Common myeloid progenitor, CD34-positive (primary cell): ENCODE measurements at places on chromosomes 2 and 18.

DNA sequence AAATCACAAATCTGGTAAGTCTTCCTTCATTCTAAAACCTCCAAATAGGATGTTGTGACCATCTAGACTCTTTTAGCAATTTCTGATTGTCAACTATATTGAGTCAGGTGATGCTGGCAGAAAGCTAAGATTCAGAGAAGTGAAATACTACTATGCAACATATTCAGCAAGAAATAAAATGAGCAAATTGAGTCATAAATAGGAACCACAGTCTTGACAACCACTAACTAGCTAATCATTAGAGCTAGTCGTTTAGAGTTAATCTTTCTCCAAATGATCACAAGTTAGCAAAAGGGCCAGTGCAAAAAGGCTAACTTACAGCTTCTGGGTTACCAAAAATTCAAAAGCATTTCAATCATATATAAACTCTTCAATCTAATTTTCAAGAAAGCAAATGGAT lies 54.5 kb downstream of the ROCK1 start:
- no peak for DNase-seq

- no peak for DNase-seq
Observed at GRCh38 chr2:19675003-19675629, 226.7 kb downstream of the TTC32 start.

- no peak for DNase-seq
Observed at GRCh38 chr2:127105656-127106456, 1.1 kb downstream of the BIN1 start.

DNA sequence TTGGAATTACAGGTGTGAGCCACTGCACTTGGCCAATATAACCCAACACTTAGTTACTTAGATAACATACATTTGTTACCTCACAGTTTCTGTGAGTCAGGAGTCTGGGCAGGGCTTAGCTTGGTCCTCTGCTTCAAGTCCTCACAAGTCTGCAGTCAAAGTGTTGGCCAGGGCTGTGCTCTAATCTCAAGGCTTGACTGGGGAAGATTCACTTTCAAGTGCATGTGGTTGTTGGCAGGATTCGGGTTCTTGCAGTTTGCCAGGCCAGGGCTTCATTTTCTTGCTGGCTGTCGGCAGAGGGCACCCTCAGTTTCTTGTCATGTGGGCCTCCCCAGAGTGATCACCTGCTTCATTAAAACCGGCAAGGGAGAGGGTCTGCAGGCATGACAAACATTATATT lies 103.7 kb downstream of the SLC4A3 start:
- peak; percentile 1 for DNase-seq

DNA sequence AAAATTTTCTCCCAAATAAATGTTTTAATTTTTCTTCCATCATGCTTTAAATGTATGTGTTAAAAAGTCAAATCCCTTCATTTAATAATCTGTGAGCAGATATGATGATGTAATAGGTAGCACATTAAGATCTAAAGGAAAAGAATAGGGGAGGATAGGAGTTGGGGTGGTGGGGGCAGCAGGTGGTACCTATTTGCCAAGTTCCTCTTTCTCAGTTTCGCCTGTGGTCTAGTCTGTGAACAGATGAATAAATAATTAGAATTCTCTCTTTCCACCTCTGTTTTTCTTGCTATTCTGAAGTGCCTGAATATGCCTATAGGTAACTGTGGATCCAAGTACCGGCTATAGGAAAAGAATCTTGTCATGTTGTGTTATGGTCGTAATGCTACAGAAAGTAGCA lies 152.5 kb downstream of the NRXN1 start:
- DNase-seq, result no peak

- DNase-seq, result no peak
Observed at GRCh38 chr2:103991591-103991990, 862.3 kb upstream of the POU3F3 start.

- DNase-seq, result no peak
Observed at GRCh38 chr2:113218283-113219091, 44.7 kb downstream of the PSD4 start.

- peak; percentile 50 for DNase-seq
Observed at GRCh38 chr2:216215658-216216390, 106.7 kb downstream of the XRCC5 start.

DNA sequence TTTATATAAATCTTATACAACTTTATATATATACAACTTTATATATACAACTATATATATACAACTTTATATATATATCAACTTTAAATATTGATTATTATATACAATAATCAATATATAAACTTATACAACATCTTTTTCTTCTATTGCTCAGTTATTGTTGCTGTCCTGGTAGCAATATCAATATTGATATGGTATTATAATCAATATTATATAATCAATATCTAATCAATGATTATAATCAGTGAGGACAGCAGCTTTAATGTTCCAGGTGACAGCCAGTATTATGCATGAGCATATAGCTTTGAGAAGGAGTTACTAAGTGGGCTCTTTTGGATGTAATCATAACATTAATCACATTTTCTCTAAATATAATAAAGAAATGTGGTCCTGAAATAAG lies 242.3 kb upstream of the SOX11 start:
- DNase-seq, result no peak

GRCh38 chr2:97870396-97870843 lies 125.3 kb downstream of the TMEM131 start:
- peak; percentile 97 for DNase-seq

- no peak for DNase-seq
Observed at GRCh38 chr2:58710795-58711279, 469.7 kb upstream of the FANCL start.

- no peak for DNase-seq
Observed at GRCh38 chr18:75562216-75562615, 134.7 kb upstream of the SMIM21 start.

- DNase-seq, result no peak
Observed at GRCh38 chr18:45671321-45671720, 52.7 kb upstream of the SLC14A1 start.

DNA sequence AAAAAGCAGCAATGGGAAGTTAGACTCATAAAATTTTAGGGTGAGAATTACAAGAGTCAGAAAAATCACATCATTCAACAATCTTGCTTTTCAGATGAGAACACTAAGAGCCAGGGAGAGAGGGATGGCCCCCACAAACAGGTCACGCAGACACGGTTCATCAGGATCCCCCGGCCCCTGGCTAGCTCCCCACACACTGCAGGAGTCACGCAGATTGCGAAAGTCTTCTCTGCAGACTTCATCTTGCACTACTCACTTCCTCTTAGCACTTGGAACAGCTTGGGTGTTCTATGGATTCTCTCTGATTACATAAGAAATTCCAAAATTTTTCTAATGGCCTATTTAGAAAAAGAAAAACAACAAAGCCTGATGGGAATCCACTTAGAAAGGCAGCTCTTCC lies 21.6 kb upstream of the SULT1C2 start:
- peak; percentile 34 for DNase-seq

DNA sequence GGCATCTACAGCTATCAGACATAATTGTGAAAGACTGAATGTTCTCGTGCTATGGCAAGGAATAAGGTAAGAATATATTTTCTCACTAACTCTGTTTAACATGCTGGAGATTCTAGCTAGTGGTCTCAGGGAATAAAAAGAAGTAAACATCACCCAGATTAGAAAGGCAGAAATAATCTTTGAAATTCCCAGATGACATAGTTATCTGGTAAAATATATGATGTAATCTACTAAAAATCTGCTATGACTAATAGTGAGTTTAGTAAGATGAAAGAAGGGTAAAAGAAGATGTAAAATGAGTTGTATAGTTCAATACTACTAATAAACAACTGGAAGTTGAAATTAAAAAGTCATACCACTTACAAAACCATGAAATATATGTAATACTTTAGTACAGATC lies 134.2 kb downstream of the DSC3 start:
- no peak for DNase-seq

DNA sequence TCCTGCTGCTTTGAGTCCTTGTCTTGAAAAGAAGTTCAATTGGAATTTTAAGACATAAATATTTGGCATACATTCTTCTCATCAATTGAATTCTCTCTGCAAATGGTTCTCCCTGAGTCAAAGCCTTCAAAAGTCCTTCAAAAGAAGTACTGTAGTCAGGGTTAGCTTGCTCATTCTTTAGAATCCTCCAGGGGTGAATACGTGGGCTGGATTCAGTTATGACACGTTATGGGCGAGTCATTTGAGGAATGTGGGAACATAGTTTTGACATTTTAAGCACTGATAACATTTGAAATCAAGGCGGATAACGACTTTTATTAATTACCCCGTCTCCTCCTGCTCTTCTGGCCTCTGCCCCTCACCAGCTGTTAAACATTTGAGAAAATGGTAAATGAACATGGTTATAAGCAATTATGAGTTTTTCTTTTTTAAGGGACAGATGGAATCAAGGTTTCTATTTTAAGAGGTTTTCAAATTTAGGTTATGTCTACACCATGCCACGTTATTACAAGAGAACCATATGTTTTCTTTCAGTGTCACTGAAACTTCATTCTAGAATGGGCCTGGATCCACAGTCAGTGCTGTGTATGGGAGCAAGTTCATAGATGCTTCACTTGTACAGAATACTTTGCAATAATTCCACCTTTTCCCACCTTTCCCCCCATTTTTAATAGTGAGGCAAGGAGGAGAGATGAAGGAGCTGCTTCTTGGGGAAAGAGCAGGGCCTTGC lies 273.1 kb downstream of the TSN start:
- DNase-seq, result no peak

GRCh38 chr18:8937160-8938094 lies 165.1 kb upstream of the NDUFV2 start:
- DNase-seq, result no peak

GRCh38 chr2:127702395-127703009 lies 1.2 kb downstream of the SFT2D3 start:
- DNase-seq, result no peak

DNA sequence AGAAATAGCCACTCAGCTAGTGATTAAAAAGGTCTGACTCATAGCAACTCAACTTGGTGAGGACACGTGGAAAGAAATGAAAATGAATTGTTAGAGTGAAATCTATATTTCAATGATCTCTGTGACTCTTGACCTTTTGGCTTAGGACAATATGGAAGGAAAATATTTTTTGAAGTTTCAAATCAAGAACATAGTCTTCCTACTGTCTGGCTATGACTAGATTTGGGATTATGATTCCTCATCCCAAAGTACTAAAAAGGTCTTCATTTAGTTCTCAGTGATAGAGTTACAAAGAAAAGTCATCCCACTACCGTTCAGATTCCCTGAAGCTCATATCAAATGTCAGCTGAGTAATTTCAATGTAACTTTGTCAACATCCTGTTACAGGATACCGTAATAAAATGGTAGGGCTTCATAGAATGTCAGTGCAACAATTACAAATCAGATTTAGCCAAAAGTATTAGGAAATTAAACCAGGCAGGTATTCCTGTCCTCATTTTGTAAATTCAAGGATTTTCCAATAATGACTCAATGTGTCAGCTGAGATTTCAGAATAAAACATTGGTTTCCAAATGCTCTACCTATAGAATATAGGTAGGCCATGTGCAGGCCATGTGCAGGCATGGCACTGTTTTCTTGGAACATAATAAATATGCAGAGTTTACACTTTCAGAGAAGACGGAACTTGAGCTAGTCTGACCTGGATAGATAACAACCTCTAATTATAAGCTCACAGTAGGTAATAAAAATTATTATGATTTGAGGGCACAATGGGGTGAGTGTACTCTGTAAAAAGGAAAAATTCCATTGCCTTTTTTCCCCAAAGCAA lies 36.0 kb downstream of the ANKRD29 start:
- no peak for DNase-seq

- no peak for DNase-seq
Observed at GRCh38 chr18:28153485-28154065, 23.4 kb downstream of the CDH2 start.

DNA sequence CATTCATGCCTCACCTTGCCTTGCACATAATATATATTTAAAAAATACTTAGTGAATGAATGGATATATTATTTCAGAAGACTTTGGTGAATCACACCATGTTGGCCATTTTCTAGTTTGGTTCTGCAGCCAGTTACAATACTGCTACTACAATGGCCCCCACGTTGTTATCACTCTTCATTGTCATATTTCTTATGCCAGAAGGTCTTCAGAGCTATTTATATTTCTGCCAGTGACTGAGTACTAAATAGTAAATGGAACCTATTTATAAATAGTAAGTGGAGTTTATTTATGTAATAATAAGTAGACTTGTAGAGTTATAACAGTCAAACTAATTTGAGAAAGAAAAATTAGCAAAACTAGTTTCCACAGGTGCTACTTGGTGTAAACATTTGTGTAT lies 516.6 kb upstream of the SYT4 start:
- no peak for DNase-seq

DNA sequence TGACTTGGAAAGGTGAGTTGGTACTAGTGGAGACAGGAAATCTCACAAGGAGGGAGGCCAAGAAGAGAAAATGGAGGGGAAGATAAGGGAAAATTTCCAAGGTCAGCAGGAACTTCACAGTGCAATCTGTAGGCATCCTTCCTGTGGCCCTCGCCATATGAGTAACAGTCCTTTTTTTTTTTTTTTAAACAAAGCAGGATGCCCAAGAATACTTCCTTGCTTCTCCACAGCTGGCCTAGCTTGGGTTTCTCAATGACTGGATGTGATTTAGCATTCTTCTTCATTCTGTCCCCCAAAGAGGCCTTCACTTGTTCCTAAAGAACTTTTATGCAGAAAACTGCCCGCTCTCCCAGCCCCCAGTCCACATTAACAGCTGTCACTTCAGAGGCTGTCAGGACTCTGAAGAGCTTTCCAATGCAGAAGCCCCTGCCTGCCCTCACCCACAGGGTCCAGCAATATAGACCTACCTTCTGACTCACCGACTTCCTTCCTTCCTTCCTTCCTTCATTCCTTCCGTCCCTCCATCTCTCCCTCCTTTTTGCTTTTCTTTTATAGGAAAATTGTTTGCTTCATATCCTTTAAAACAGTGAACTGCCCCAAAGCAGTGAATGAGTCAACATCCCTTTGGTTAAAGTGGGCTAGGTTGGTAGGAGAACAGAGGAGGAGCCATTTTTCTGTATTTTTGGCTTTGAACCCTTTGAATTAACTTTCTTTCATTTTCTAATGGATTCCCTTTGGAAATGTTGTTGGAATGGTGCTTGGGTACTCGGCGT lies 172.0 kb downstream of the MGAT5 start:
- no peak for DNase-seq

DNA sequence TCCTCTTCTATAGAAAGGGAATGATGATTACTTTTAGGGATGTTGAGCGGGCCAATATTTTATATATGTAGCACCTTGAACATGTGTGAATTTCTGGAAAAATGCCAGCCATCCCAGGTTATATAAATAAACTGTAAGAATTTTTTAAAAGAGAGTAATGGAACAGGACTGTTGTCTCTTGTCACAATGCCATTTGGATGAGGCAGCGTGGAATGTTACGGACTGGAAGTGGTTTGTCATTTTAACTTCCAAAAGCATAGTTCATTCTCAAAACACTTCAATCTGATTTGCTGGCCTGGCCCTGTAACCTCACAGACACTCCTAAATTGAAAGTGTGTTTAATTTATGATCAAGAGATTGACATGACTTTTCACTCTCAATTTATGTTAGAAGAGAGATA lies 70.8 kb downstream of the TPGS2 start:
- DNase-seq, result no peak

DNA sequence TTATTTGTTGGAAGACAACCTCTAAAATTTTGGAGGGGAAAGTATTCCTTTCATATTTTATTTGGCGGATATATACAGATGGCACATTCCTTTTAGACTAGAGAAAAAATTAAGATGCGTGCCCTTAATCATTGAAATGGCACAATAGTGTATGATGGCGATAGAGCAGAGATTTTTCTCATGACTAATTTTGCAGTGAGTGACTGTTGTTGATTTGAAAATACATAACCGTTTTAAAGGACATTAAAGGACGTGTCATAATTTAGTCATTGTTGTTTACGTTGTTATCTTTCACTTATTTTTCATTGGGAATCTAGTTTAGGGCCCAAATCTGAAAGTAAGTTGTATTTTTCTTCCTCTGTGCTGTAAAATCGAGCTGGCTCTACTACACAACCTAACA lies 61.7 kb downstream of the CERS6 start:
- DNase-seq, result no peak

GRCh38 chr18:9643549-9643948 lies 29.2 kb upstream of the PPP4R1 start:
- DNase-seq, result no peak
